ENCODE measurements at places on chromosomes 4 and X.

DNA sequence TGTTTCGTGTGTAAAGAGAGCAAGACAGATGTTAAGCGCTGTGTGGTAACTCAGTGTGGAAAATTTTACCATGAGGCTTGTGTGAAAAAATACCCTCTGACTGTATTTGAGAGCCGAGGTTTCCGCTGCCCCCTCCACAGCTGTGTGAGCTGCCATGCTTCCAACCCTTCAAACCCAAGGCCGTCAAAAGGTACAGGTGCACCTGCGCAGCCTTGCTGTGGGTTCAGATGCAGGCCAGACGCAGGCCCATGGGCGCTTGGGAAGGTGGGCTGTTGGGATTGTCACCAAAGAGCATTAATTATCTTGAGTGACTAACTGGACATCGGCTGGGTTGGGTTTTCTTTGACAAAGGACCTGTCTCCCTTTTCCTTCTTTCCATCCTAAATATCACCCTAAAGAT is 55.4 kb downstream of the NELFA start:
- DNase-seq: no peak

DNA sequence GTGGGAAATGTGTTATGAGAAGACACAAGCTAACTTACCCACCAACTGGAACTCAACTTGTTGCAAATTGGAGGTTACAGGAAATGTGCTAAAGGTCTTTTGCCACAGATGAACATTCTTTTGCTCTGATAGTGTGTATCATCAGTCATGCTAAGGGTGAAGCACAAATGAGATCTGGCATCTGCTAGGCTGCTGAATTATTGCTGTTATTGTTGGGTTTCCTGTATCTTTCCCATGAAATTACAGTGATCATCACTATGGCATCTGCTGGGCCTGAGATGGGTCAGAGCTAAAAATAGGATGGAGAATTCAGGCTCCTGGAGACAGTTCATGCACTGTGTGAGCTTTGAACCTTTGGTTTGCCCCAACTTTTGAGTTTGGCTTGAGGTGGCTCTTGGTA is 124.5 kb downstream of the NPNT start:
- DNase-seq: peak; percentile 27

- DNase-seq: peak; percentile 44
These were observed 981 bp downstream of the TET2 start for GRCh38 chr4:105147553-105148161.

DNA sequence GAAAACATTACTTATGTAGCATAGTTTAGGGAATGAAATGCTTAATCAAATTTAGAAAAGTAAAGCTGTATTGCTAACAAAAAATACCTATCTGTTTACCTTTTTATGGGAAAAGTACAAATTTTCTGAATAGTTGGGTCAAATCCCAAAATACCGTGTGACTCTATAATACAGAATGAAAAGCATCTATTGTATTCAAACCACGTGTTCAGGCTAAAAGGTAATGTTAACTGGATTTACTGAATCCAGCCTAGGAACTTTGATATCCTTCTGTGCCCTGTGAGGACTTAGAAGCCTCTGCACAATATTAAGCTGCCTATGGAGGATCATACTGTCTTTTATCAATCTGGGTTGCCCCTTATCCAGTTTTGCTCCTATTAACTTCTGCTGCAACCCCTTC is 36.3 kb upstream of the AGA start:
- DNase-seq: no peak

DNA sequence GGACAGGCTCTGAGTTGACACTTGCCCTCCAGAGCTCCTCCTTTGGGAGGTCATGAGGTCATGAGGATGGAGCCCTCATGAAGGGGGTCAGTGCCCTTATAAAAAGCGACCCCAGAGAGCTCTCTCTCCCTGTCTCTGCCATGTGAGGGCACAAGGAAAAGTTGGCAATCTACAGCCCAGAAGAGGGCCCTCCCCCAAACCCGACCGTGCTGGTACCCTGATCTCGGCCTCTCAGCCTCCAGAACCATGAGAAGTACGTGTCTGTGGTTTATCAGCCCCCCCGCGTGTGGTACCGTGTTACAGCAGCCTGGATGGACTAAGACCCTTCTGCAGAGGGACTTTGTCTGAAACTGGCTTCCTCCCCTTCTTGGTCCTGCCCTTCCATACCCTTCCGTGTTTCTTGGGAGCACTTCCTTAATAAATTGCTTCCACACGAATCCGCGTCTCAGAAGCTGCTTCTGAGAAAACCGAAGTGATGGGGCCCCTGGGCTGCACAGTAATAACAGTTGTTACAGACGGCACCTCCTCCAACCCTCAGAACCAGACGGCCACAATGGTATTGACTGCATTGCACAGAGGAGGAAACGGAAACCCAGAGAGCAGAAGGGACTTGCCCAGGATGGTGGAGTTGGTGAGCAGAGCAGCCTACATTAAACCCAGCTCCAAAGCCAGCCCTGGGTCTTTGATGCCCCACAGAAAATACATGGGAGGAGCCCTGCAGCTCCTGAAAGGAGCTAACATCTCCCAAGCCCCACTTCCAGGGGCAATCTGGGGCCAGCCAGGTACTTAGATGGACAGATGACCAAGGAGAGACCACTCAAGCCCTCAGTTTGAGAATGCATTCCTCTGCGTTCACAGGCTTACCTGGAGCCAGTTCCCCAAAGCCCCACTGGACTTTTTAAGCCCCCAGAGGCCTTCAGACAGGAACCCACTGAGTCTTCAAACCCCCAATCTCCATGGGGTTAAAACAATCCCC is 242.7 kb downstream of the BCOR start:
- no peak for DNase-seq

DNA sequence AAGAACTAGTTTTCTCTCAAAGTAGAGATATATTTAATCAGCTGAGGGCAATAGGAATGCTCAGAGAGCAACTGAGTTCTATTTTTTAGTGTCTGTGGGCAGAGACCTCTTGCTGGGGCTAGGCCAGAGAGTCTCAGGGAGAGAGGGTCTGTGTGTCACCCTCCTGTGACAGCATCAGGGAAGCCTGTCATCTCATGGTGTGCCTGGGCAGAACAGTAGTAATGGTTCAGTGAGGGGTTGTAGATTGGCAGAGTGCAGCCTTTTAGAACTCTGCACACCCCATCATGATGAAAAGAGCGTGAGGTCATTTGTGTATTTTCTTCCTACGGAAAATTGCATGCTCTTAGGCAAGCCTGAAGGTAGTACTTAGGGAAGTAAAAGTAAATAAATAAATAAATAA is 1396.5 kb upstream of the AGA start:
- no peak for DNase-seq

DNA sequence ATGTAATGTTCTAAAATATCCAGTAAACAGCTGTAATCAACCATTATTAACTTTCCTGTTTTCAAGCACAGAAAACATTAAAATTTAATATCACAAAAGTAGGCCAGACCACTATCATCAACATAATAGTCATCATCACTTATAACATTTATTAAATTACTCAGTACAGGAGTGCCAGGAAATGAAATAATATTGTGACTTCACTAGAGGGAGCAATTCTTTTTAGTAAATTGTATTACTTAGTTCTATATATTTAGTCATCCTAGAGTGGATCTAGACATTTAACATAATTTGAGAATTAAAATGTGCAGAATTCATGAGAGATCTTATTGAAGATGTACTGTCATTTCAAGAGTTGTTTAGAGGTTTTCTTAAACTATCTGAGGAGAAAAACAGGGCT is 33.6 kb downstream of the PITX2 start:
- DNase-seq: peak; percentile 11

- DNase-seq: no peak
These were observed 62.3 kb downstream of the GPC3 start for GRCh38 chrX:133923113-133923512.

DNA sequence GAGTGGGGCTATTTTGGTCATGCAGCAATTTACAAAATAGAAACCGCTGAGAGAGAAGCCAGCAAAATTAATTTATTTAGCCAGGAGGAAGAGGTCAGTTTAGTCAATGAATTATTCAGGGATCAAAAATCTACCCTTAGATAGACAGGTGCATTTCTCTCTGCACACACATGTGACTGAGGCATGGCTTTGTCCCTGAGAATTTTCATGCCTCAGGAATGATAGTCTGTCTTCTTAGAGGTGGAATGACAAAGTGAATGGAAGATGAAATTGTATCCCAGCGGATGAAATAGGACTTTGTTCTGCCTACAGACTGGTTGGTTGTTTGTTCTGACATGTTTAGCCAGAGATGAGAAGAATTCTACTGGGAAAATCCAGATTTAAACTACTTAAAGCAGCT is 46.0 kb downstream of the ANKRD50 start:
- no peak for DNase-seq

GRCh38 chr4:121789960-121790829 is 10.9 kb upstream of the EXOSC9 start:
- DNase-seq: peak; percentile 86

DNA sequence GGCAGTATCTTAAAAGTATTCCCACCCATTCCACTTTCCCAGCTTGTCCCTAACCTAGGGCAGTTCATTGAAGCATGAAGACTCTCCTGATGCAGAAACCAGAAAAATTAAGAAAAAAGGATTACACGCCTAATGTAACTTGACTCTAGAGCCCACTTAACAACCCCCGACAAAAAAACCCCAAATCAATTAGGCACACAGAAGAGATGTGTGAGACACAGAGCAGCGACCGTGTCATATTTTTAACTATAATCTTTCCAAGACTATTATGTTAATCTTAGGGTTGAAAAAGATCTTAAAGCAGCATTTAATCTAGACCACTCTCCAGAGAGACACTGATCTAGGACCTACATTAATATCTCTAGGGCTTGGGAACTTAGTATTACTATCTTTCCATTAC is 1.3 kb downstream of the YTHDC1 start:
- DNase-seq: no peak

DNA sequence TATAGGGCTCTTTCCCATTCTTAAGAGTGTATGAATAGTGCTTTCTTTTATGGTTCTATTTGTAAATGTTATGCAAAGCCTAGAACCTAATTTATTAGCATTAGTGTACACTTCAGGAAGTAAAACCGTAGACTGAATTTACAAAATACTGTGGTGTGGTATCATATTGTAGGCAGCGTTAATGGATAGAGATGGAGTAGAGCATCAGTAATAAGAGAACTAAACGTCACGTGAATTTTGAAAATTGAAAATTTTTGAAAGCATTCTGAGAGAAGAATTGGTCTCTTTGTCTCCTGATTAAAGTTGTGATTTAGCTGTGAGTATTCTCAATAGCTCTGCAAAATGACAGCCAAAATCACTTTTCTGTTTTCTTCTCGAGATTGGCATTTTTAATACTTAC is 2.9 kb downstream of the STIM2 start:
- no peak for DNase-seq

GRCh38 chrX:65685112-65685511 is 17.7 kb downstream of the MSN start:
- DNase-seq: no peak

Measured in IMR-90 (cell line).